ENCODE measurements at places on chromosomes 1 and 21. TPM values are rescaled to one million over a fixed set of nuclear protein-coding genes. Genes with fewer than 3 reads are reported as not detected.
A peak's percentile ranks its signal among the peaks of the same experiment; 100 is the strongest.

GRCh38 chr21:36135391-36136102 lies 668 bp downstream of the CBR3 start:
- H3K4me1 ChIP-seq = no peaks in the 10 kb centered on the region

DNA sequence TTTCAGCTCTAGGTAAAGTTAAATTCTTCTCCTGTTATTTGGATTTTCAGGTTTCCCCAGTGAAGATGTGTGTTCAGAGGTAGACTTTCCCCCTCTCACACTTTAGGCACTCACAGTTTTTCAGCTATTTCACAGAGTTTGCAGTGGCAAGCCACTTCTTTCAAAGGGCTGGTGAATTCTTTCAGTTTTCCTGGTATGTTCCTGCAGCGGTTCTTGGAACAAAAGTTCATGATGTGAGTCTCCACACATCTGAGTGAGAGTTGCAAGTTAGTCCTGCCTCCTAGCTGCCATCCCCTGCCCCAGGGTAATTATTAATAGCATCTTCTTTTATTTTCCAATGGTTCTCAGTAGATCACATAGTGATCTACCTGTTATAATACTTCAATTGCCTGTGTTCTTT lies 27.3 kb upstream of the CD84 start:
- no peaks in the 10 kb centered on the region for H3K36me3 ChIP-seq
- H3K27me3 ChIP-seq = peaks cover 70% of the 10 kb centered on the region
- no peaks in the 10 kb centered on the region for H3K4me1 ChIP-seq
- DNase-seq = no peak
- no peak overlapping the region for H3K27ac ChIP-seq
- H3K4me3 ChIP-seq = no peak overlapping the region

The DNAJC28 gene
- 2.0 TPM for total RNA-seq

DNA sequence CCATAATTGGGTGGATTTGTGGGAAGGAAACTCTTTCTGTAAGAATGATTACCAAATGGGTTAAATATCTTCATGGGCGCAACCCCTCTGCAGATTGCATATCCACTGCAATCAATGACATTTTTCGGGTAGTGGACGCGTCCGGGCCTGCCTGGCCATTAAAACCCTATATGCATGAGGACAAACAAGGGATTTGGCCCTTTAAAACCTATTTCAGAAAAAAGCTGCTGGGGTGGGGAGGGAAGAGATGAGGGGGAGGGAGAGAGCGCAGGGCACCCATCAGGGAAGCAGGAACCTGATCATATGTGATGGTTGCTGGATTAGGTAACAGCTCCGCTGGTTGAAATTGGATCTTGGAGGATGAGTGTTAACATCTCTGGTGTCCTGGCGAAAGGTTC lies 228.8 kb downstream of the PBX1 start:
- no peaks in the 10 kb centered on the region for H3K36me3 ChIP-seq
- H3K4me1 ChIP-seq = peaks cover 17% of the 10 kb centered on the region
- no peak overlapping the region for H3K4me3 ChIP-seq
- no peak for DNase-seq
- no peak overlapping the region for H3K27ac ChIP-seq

DNA sequence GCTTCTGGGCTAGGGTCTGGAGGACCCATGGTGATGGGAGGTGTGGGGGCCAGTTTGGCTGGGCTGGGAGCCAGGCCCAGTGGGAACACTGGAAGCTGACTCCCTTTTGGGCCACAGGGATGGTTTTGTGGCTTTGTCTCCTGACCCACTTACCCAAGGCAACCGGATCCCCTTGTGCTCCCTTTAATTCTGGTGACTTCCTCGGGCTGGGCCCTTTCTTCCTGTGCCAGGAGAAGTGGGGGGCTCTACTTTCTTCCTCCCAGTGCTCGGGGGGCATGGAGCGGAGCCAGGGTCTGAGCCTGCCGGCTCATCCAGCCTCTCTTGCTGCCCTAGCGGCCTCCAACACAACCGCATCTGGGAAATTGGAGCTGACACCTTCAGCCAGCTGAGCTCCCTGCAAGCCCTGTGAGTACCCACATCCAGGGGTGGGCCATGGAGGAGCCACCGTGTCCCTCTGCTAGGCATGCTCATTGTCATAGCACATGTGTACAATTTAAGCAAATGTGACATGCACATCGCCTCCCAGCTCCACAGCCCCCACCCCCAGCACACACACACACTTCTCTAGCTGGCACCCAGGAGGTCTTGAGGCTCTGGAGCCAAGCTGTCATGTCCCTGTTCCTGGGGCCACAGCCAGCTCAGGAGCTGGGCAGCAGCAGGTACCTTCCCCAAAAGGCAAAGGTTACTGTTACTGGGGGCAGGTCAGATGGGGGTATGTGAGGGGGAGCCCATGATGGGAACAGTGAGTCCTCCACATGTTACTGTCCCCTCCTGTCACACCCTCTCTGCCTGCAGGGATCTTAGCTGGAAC lies 35.0 kb downstream of the UBE2T start:
- no peaks in the 10 kb centered on the region for H3K4me1 ChIP-seq
- H3K27ac ChIP-seq = no peak overlapping the region
- DNase-seq = no peak
- no peaks in the 10 kb centered on the region for H3K36me3 ChIP-seq
- H3K4me3 ChIP-seq = no peak overlapping the region

DNA sequence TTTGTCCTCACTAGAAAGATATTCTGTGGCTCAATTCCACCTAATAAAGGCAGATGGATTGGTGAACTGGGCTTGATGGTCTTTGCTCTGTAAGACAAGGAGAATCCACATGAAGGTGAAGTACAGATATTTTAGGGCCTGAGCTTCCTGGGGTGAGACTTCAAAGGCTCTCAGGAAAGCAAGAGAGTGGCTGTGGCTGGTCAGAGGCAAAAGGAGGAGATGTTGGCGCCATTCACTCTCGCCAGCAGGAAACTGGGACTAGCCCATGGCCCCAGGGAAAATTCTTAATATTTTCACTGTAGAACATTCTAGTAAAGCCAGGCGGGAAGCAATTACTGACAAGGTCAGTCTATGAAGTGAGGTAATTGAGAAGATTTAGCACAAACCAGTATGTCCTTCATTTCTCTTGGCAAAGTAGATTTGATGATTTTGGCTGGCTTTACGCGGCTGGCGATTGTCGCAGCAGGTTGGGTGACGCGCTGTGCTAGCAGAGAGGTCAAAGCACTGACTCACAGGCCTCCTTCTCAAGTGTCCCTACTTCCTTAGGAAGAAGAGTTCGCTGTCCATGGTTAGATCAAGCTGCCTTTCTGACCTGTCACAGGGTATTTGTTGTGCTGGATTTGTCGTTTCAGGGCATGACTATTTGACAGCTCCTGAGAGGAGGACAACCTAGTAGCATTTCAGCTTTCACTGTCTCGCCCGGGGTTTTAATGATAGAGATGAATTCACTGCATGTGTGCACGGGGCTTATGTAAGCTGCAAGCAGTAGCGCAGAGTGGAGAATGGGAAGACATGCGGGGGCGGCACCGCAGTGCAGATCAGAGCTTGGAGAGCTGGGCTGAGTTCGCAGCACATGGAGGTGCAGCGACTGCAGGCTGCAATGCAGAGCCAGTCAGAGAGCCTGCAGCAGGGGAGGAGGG lies 32.7 kb downstream of the XCL1 start:
- H3K27me3 ChIP-seq = no peaks in the 10 kb centered on the region
- H3K27ac ChIP-seq = no peak overlapping the region
- H3K4me3 ChIP-seq = no peak overlapping the region
- H3K36me3 ChIP-seq = no peaks in the 10 kb centered on the region

- H3K27me3 ChIP-seq = peaks cover 2% of the 10 kb centered on the region
- H3K27ac ChIP-seq = no peak overlapping the region
- H3K4me1 ChIP-seq = peaks cover 12% of the 10 kb centered on the region
- no peak overlapping the region for H3K4me3 ChIP-seq
- no peaks in the 10 kb centered on the region for H3K36me3 ChIP-seq
These were observed 37.4 kb downstream of the RASSF5 start for GRCh38 chr1:206544562-206545257.

GRCh38 chr1:25568834-25569596 lies 25.6 kb downstream of the LDLRAP1 start:
- peak overlapping the region; percentile 54 for H3K4me3 ChIP-seq
- peaks cover 11% of the 10 kb centered on the region for H3K36me3 ChIP-seq
- DNase-seq = peak; percentile 56
- peaks cover 16% of the 10 kb centered on the region for H3K4me1 ChIP-seq
- no peaks in the 10 kb centered on the region for H3K27me3 ChIP-seq

The OR6N1 gene
- total RNA-seq = not detected

GRCh38 chr1:193606035-193606434 lies 419.6 kb upstream of the B3GALT2 start:
- no peak overlapping the region for H3K4me3 ChIP-seq
- peaks cover 10% of the 10 kb centered on the region for H3K4me1 ChIP-seq
- no peak overlapping the region for H3K27ac ChIP-seq
- no peak for DNase-seq
- H3K36me3 ChIP-seq = no peaks in the 10 kb centered on the region

GRCh38 chr1:209059376-209059775 lies 524.1 kb upstream of the CAMK1G start:
- H3K27me3 ChIP-seq = peaks cover 26% of the 10 kb centered on the region
- H3K27ac ChIP-seq = no peak overlapping the region
- no peak overlapping the region for H3K4me3 ChIP-seq

The ZBTB8A gene
- 4.7 TPM for total RNA-seq

The LRRC41 gene
- total RNA-seq = 48.8 TPM

The TSPEAR gene
- total RNA-seq = not detected

DNA sequence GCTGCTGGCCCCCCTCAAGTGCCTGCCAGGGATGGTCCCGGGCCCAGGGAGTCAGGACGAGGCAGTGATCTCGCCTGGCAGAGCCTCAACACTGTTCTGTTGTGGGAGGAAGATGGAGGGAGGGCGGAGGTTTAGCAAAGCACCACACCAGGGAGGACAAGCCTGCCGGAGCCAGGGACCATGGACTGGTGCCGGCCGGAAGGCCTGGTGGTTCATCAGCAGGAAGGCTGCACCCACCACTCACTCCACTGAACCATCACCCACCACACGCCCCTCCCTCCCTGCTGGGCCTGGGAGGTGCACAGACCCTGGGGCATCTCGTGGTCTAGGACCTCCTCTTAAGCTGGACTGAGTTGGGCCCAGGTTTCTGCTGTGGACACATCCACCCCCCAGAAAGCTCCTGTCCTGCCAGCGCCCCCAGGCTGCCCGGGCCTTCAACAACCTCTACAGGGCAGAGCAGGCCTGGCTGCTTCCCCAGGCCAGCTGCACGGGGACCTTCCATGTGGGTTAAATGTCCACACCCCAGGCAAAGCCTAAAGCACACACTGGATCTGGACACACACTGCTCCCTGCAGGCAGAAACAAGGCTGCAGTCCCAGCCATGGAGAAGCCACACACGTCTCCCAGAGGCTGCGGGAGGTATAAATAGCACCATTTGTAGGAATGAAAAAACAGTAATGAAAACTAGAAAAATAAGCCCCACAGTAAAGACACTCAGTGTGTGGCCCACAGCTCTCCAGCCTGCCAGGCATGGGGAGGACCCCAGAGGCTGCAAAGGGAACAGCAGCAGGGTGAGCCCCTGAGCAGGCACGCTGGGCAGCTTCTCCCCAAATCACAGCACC lies 10.4 kb upstream of the TMEM240 start:
- peaks cover 30% of the 10 kb centered on the region for H3K36me3 ChIP-seq
- no peaks in the 10 kb centered on the region for H3K4me1 ChIP-seq
- DNase-seq = no peak
- H3K4me3 ChIP-seq = no peak overlapping the region

- no peak overlapping the region for H3K27ac ChIP-seq
- H3K27me3 ChIP-seq = no peaks in the 10 kb centered on the region
- no peak for DNase-seq
- no peaks in the 10 kb centered on the region for H3K36me3 ChIP-seq
- H3K4me3 ChIP-seq = no peak overlapping the region
- peaks cover 34% of the 10 kb centered on the region for H3K4me1 ChIP-seq
These were observed 9.9 kb upstream of the SLC45A3 start for GRCh38 chr1:205690122-205690756.
